Stomach (tissue), 19 donors: ENCODE measurements at places on chromosomes 3 and 15.

- H3K27me3 ChIP-seq, result no peaks in the 10 kb centered on the region
- H3K4me1 ChIP-seq, result peaks cover 15% of the 10 kb centered on the region
- H3K4me3 ChIP-seq, result no peak overlapping the region
- DNase-seq, result peak; percentile 75
Observed at GRCh38 chr3:178078953-178079352, 457.3 kb upstream of the KCNMB2 start.

GRCh38 chr3:37892927-37893600 is 31.4 kb downstream of the CTDSPL start:
- H3K36me3 ChIP-seq, result no peaks in the 10 kb centered on the region
- peaks cover 41% of the 10 kb centered on the region for H3K4me1 ChIP-seq
- H3K27me3 ChIP-seq, result no peaks in the 10 kb centered on the region
- no peak overlapping the region for H3K4me3 ChIP-seq

DNA sequence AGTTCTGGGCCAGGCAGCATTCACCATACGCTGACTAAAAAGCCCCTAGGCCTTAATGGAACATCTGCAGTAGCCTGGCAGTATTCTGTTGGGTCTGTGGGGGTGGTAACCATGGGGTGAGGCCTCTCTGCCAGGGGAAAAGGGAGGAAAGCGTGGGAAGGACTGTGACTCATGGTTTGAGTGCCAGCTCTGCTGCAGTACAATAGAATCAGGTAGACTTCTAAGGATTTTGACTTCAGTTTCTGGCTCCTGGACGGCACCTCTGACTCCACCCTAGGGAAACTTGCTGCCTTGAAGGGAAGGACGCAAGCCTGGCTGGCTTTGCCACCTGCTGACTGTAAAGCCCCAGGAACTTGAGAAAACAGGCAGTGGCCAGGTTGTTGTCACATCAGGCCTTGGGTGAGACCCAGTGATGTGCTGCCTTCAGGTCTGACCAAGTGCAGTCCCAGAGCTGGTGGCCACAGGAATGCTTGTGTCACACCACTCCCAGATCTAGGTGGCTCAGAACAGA is 148.6 kb downstream of the SUCNR1 start:
- peaks cover 10% of the 10 kb centered on the region for H3K4me1 ChIP-seq
- H3K27ac ChIP-seq, result no peak overlapping the region
- no peak overlapping the region for H3K4me3 ChIP-seq
- no peak for DNase-seq

- no peak overlapping the region for H3K4me3 ChIP-seq
- H3K27me3 ChIP-seq, result no peaks in the 10 kb centered on the region
- H3K27ac ChIP-seq, result no peak overlapping the region
- DNase-seq, result peak; percentile 54
- H3K4me1 ChIP-seq, result no peaks in the 10 kb centered on the region
Observed at GRCh38 chr3:193190146-193190786, 50.8 kb upstream of the PLAAT1 start.
